ENCODE measurements at places on chromosomes 6 and 20. TPM values are rescaled to one million over a fixed set of nuclear protein-coding genes. Genes with fewer than 3 reads are reported as not detected.

- DNase-seq, result no peak
These were observed 157.4 kb downstream of the OGFRL1 start for GRCh38 chr6:71446057-71446456.

DNA sequence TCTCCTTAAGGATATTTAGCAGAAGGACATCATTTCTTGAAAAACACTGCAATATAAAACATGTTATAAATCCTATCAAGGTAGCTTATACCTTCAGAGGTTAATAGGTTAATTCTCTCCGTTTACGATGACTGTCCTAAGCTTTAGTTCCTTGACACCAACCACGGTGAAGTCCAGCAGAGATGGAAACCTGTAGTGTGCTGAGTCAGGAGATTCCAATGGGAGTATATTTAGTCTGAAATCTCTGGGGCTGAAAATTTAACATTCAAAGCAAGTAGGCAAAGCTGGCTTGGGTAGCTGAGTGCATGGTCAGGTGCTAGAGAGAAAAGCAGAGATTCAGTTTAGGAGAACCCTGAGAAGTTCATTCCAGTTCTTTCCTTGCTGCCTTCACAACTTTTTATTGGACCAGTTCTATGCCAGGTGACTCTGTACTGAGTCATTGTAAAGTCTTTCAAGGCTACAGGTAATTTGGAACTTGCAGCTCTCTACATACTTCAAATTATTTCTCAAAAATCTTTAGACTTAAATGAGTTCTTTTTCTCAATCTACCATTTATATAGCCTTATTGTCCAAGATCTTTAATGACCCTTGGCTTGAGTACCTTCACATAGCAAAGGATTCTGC, 1009.4 kb upstream of the FLRT3 start:
- no peak for DNase-seq

BEND3 gene
- polyA plus RNA-seq, result 1.0 TPM

- peak; percentile 18 for DNase-seq
These were observed 224.9 kb downstream of the IBTK start for GRCh38 chr6:82022614-82023129.

DNA sequence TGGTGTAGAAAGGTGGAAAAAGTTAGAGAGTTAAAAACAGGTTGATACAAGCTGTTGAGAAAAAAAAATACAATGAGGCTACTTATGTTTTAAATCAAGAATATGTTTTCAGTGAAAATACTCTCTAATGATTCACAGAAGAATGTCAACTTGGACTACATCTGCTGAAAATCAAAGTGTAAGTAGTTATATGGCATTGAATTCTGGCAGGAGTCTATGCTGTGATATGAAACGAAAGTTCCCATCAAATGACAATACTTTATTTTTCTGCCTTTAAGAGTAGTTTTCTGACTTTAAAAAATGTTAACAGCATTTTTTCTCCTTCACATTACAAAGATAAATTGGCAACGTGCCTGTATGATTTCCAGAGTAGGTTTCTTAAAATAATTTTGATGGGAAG, 158.3 kb downstream of the EYA4 start:
- DNase-seq, result no peak

- no peak for DNase-seq
These were observed 43.4 kb upstream of the SPTLC3 start for GRCh38 chr20:12965212-12965869.

DNA sequence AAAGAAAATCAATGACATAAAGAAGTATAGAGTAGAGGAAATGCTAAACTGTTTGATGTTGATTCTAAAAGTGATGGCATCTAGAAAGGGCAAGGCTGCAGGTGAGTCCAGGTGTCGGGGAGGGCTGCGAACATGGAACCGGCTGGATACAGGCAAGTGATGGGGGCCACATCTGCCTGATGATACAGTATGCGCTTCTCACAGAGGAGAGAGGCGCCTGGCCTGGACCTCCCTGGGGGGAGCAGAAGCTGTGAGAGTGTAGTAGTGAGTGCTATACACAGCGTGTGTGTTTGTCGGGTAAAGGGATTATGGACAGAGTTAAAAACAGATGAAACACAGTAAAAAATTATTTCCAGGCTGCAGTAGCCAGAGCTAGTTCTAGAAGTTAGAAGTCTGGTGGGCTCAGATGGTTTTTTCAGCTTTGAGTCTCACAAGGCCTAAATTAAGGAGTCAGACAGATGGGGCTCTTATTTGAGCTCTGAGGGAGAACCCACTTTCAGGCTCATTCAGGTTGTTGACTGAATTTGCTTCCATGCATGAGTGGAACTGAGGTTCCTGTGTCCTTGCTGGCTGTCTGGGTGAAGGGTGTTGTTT, 195.8 kb upstream of the ARG1 start:
- no peak for DNase-seq

KHDC1 gene
- polyA plus RNA-seq, result 4.2 TPM

DNA sequence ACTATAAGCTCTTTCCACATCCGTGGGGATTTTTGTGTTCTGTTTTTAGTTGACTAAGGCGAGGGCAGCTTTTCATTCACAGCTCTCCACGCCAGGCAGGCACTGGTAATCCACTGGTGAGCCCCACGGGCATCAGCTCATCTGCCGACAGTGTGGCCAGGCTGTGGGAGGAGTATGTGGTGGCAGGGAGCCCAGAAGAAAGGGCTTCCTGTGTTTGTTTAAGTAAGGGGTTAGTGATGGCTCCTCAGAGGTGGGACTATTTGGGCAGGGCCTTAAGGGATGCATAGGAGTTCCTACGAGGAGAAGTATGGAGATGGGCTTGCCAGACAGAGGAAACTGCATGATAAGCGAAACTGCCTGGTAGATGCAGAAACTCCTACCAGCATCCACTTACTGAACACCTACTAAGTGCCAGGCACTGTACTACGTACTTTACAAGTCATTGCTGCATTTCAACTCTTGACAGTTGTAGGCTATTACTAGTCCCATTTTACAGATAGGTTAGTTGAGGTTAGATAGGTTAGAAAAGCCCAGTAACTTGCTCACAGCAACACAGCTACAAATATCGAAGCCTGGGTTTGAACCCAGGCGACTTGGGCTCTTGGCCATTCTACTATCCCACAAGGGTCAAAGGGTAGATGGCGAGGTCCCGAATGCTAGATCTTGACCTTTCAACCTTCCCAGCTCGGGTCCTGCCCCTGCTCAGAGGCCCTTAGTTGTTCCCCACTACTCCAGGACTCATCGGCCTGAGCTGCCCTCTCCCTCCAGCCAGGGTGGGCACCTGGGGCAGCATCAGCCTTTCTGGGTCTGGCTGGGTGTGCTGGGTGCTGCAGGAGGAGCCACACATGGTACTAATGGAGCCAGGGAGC, 55.1 kb downstream of the CEBPB start:
- no peak for DNase-seq

DNA sequence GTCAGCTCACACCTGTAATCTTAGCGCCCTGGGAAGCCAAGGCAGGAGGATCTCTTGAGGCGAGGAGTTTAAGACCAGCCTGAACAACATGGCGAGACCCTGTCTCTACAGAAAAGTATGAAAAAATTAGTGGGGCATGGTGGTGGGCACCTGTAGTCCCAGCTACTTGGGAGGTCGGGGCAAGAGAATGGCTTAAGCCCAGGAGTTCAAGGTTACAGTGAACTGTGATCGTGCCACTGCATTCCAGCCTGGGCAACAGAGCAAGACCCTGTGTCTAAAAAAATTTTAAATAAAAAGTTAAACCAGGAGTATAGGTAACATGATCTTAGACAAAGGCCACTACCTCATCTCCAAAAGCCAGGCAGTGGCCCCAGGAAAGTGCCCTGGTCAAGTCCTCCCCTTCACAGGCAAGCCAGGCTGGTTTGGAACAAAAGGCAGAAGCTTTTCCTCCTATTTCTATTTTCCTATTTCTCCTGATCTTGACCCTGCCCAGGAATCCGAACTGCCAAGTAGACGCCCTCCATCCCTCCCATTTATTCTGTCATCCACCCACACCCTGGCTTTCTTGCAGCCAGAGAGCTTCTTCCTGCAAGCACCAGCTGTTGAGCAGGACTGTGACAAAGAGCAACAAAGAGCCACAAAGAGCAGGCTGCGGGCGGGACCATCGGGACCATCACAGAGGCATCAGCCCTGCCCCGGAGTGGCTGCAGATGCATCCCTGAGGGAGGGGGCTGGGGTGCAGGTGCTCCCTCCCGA, 149.9 kb upstream of the AFDN start:
- no peak for DNase-seq

HLA-DQB1 gene
- polyA plus RNA-seq, result 36.1 TPM

ECI2 gene
- polyA plus RNA-seq, result 50.3 TPM

NTSR1 gene
- 0.34 TPM for polyA plus RNA-seq

GRCh38 chr6:160305926-160306713, 42.1 kb upstream of the SLC22A3 start:
- no peak for DNase-seq

DNA sequence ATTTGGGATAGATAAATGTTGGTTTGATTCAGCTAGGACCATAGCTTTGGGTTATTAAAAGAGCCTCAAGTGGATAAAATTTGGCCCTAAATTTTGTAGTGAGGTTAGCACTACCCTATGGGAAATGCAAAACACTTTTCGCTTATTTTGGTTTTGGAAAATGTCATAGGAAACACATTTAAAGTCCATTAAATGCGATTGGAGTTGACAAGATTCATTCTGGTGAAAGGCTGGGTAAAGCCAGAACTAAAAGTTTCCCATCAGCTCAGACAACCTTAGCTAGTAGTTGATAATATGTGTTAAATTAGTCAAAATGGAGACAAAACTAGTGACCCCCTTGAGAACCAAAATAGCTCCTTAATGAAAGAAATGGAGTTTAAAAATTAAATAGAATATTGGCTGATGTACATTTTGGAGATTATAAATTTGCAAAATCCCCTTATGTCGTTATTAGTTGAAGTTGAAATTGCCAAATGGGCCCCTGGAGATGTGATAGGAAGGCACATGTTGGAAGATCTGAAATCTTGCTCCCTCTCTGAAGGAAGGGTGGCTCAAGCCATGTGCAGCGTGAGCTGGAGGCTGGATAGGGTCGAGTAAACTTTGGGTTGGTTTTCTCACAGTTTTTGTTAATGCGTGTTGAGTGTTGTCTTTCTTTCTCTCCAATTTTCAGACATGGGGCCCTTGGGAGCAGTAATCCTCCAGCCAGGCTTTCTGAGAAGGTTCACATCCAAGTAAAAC, 72.8 kb downstream of the CD83 start:
- DNase-seq, result no peak

SLC32A1 gene
- not detected for polyA plus RNA-seq

C6orf132 gene
- polyA plus RNA-seq, result 4.4 TPM

DNA sequence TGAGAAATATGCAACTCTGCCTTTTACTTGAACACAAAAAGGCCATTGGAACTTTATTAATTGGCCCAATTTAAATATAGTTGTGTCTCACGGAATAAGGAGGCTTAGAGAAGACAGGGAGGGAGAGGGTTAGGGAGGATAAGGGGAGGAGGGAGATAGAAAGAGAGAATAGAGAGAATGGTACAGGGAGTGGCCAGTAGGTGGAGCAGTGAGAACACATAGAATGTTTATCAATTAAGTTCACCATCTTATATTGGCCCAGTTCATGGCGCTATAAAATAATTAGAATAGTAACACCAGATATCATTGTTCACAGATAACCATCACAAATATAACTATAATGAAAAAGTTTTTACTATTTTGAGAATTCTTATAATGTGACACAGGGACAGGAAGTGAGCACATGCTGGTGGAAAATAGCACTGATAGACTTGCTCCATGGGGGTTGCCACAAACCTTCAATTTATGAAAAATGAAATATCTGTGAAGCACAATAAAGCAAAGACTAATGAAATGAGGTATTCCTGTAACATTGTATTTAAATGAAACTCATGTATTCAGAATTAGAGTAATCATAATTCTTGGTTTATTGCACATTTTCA, 374.1 kb upstream of the MANEA start:
- DNase-seq, result no peak

RIPPLY2 gene
- polyA plus RNA-seq, result 2.5 TPM

- no peak for DNase-seq
These were observed 1.3 kb upstream of the SDCBP2 start for GRCh38 chr20:1330075-1330830.

COL21A1 gene
- 16.8 TPM for polyA plus RNA-seq

DNA sequence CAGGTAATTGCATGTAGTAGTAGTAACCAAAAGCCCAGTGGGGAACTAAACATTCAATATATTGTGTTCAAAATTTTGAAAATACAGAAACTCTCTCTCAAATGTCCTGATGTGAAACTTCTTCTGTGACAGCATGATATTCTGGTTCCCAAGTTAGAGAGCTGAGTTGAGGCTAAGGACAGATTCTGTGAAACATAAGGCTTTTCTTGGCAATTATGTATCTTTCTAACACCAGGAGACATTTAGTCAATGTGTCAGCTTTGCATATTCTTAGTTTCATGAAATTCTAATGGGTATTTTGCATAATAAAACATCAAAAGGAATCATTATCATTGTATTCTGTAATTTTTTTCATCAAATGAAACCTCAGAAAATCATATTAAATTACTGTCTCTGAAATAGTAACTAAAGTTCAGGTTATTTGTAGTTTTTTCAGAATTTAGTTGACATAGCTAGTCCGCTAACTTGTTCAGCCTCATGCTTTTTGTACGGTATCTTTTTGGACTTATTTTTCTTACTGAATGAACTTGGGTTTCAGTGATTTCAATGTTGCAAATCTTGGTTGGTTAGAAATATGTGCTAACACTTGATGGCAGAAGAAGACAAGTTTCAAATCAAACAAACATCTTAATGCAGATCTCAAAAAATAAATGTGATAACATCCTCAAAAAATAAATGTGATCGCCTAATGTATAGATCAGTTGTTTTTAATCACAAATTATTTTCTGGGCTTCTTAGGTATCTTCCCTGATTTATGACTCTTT, 70.4 kb downstream of the AKAP7 start:
- DNase-seq, result no peak

DNA sequence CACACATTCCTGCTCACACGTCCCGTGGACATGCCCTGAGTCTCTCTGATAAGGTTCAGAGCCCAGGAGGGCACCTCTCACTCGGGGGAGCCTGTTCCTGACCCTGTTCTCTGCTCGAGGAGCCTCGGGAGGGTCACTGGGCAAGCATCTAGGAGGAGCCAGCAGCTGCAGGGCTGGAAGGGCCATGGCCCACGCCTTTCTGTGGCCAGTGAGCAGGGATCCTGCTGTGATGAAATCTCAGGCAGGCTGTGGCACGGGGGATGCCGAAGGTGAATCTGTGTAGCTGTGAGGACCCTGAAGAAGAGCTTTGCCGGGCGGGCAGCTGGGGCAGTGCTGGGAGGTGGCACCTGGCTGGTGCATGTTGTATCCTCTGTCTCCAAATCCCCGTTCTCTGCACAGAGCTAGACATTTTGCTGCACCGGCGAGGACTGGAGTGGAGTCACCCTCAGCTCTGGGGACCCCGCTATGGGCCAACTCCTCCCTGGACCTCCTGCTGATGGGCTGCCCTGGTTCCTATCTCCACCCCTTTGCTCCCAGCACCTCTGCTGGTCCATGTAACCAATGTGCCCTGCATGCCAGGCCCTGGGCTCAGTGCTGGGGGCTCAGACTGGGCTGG, 7.1 kb upstream of the NPBWR2 start:
- DNase-seq, result no peak

GRCh38 chr6:85490516-85491248, 40.8 kb downstream of the NT5E start:
- DNase-seq, result no peak

- peak; percentile 15 for DNase-seq
These were observed 20.4 kb upstream of the CD109 start for GRCh38 chr6:73675466-73676098.

SPATS1 gene
- polyA plus RNA-seq, result not detected
